Adrenal gland (tissue), 19 donors: ENCODE measurements at places on chromosomes 11 and 22. TPM values are rescaled to one million over a fixed set of nuclear protein-coding genes. Genes with fewer than 3 reads are reported as not detected.

TRPC6 gene
- 0.26 TPM for polyA plus RNA-seq

MAP6 gene
- polyA plus RNA-seq: 33.1 TPM

LRRC10B gene
- 0.97 TPM for polyA plus RNA-seq

ARFGAP2 gene
- 92.6 TPM for polyA plus RNA-seq

RIC3 gene
- 36.5 TPM for polyA plus RNA-seq

SULT4A1 gene
- polyA plus RNA-seq: 3.9 TPM

SCGB1D2 gene
- 5.8 TPM for polyA plus RNA-seq

HBB gene
- 23.8 TPM for polyA plus RNA-seq

GRCh38 chr22:49230194-49230577 is 597.5 kb downstream of the BRD1 start:
- no peaks in the 10 kb centered on the region for H3K27me3 ChIP-seq
- no peak for DNase-seq
- H3K4me3 ChIP-seq: no peak overlapping the region
- H3K4me1 ChIP-seq: no peaks in the 10 kb centered on the region
- no peak overlapping the region for H3K27ac ChIP-seq

- peaks cover 7% of the 10 kb centered on the region for H3K36me3 ChIP-seq
- no peak overlapping the region for H3K4me3 ChIP-seq
- DNase-seq: no peak
- H3K27me3 ChIP-seq: no peaks in the 10 kb centered on the region
These were observed 23.8 kb downstream of the YDJC start for GRCh38 chr22:21605887-21606564.

- no peak overlapping the region for H3K27ac ChIP-seq
- H3K27me3 ChIP-seq: no peaks in the 10 kb centered on the region
- no peak for DNase-seq
- H3K36me3 ChIP-seq: no peaks in the 10 kb centered on the region
- peaks cover 47% of the 10 kb centered on the region for H3K4me1 ChIP-seq
These were observed 87.2 kb downstream of the RELT start for GRCh38 chr11:73463359-73463758.

GRCh38 chr11:60950933-60951605 is 907 bp downstream of the SLC15A3 start:
- H3K36me3 ChIP-seq: no peaks in the 10 kb centered on the region
- H3K27ac ChIP-seq: no peak overlapping the region
- DNase-seq: no peak
- peaks cover 4% of the 10 kb centered on the region for H3K27me3 ChIP-seq

DNA sequence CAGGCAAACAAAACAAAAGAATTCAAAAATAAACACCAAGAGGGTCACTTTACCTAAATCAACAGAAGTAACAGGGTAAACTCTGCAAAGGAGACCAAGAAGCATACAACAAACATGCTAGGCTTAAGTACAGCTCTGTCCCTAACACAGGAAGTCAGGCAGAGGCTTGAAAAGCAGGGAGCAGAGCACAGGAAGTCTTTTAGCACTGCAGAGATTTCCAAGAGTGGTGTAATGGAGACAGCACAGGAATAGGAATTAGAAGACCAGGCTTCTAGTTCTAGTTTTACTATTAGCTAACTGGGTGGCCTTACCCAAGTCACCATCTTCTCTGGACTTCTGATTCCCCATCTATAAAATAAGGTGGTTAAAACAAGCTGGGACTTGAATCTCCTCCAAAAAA is 1.9 kb downstream of the RBFOX2 start:
- H3K27me3 ChIP-seq: no peaks in the 10 kb centered on the region
- peaks cover 15% of the 10 kb centered on the region for H3K4me1 ChIP-seq
- DNase-seq: no peak

DNA sequence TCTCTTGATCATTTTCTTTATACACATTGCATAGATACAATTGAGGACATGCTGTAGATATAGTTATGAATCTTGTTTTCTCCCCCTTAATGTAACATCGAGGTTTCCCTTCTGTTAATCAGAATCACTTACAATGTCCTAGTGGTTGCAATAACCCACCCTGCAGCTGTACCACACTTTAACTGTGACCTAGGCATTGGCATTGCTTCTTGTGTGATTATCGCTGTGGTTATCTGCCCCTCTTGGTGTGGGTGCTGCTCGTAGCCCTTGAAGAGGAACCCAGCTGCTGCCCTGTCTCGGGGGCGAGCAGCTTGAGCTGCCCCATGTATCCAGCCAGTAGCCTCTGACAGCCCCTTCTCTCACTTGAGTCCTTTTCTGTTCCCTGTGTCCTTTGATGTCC is 1.5 kb downstream of the DGAT2 start:
- peaks cover 14% of the 10 kb centered on the region for H3K4me1 ChIP-seq
- H3K27ac ChIP-seq: no peak overlapping the region
- no peaks in the 10 kb centered on the region for H3K27me3 ChIP-seq
- no peaks in the 10 kb centered on the region for H3K36me3 ChIP-seq
- DNase-seq: no peak

DNA sequence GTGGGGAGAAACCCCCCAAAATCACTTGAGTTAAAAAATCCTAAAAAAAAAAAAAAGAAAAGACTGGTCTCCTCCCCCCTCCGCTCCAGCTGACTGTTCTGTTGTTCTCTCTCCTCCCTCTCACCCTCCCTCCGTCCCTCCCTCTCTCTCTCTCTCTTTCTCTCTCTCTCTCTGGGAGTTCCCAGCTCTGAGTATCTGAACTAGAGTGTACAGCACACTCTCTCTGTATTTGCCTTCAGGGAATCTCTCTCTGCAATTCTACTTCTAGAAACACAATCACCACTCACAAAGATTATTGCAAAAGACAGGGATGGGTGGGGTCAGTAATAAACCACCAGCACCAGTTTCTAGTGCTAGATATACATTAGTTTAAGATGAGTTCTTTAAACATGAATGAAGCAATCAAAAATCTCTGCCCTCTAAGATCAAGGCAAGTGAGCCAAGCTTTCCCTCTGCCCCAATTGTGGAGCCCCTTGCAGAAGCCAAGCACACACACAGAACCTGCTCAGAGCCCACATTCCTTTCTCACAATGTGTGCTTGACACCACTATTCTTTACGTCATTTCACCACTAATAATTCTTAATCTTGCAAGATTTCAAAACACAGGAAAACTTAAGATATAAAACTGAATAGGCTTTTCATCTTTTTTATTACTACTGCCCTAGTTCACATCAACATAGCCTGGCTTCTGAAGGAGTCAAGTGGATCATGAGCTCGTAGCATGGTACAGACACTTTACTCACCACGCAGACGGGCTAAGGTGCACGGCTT is 133.5 kb downstream of the RBFOX2 start:
- no peaks in the 10 kb centered on the region for H3K36me3 ChIP-seq
- H3K27me3 ChIP-seq: no peaks in the 10 kb centered on the region
- DNase-seq: peak; percentile 58
- no peak overlapping the region for H3K4me3 ChIP-seq
- no peak overlapping the region for H3K27ac ChIP-seq
- H3K4me1 ChIP-seq: peaks cover 7% of the 10 kb centered on the region

DNA sequence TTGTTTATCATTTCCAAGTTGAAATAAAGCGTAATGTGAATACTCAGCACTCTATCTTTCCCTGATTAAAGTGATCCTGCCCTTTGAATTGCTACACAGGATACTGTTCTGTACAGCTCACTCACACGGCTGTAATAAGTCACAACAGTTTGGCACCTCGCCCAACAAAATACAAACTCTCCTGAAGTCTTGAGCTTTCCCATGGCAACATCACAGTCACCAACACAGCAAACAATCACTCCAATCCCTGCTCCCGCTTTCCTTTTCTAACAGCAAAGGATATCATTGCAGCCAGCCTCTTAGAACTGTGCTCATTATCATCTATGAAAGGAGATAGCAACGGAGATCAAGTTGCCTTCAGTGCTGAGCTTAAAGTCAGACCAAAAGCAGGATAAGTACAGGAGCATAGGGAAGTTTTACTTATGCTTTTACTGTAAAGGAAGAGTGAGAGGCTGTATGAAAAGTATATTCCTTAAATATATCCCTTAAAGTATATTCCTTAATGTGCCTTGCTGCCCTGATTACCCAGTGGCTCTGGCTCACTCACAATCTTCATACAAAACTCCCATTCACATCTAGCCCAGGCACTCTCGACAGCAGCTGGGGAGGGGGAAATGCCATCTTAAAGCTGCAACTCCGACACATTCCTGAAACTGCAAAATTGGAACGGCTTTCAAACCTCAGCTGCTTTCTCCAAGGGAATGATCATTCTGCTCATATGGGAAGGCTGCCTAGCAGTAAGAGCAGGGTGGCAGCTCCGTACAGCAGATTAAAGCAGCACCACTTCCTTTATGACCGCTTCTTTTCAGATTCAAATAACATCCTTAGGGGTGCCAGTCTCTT is 35.8 kb downstream of the MAML2 start:
- H3K27me3 ChIP-seq: no peaks in the 10 kb centered on the region
- H3K4me3 ChIP-seq: no peak overlapping the region
- peaks cover 27% of the 10 kb centered on the region for H3K4me1 ChIP-seq
- H3K36me3 ChIP-seq: no peaks in the 10 kb centered on the region

DNA sequence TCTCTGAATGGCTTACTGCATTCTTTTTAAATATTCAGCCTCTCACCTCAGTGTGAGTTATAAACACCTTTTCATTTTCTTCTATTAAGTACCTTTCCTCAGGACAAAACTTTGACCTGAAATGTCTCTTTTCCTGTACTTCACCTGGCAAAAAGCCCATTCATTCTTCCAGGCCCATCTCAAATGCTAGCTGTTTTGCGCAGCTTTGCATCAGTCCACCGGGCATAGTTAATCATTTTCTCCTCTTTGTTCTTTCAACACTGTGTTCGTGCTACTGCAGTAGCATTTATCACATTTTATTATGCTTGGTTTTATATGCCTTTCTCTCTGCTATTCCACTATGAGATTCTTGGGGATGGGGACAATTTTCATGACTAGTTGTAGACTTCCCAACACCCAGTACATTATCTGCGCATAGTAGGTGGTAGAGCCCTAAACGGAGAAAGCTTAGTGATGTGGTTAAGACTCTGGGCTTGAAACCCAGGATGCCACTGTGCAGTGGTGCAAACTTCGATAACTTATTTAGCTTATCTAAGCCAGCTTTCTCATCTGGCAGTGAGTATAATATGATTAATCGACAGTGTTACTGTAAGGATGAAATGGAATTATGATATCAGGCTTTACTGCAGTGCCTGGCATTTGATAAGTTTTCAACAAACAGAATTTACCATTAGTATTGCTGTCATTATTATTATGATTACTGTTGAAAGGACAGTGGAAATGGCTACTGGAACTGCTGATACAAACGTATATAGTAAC is 695.7 kb downstream of the NELL1 start:
- no peak overlapping the region for H3K27ac ChIP-seq
- H3K4me3 ChIP-seq: no peak overlapping the region
- H3K36me3 ChIP-seq: no peaks in the 10 kb centered on the region
- no peaks in the 10 kb centered on the region for H3K4me1 ChIP-seq
- H3K27me3 ChIP-seq: no peaks in the 10 kb centered on the region

- no peaks in the 10 kb centered on the region for H3K4me1 ChIP-seq
- DNase-seq: no peak
- no peaks in the 10 kb centered on the region for H3K36me3 ChIP-seq
- H3K27me3 ChIP-seq: no peaks in the 10 kb centered on the region
These were observed 78.4 kb downstream of the C2CD3 start for GRCh38 chr11:74092425-74092824.

GRCh38 chr11:126830216-126830806 is 170.3 kb downstream of the KIRREL3 start:
- no peak overlapping the region for H3K4me3 ChIP-seq
- no peak for DNase-seq
- H3K36me3 ChIP-seq: no peaks in the 10 kb centered on the region
- no peaks in the 10 kb centered on the region for H3K4me1 ChIP-seq

DNA sequence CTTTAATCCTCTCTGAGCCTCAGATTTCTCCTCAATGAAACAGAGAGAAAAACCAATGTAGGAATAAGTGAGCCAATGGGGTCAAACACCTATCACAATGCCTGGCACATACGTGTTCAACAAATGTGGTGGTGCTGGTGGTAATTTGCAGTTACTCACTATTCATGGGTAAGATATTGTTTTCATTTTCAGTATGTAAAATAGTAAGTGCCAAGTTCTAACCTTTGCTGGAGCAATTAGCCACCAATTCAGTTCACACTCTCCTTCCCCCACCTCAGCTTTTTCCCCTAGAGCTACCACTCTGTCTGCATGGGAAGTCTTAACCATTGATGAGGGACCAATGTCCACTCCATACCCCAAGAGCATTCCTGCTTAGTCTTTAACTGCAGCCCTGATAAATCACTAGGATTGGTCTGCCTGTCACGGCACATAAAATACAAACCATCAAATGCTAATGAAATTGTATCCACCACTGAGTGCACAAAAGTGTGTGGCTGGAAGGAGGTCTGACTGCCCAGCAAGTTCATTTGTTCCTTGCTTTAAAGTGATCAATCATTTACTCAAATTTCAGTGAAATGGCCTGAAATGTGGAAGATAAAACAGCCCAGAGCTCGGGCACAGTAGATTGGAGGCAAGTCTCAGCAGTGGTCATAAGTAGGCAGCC is 187.4 kb upstream of the API5 start:
- H3K27ac ChIP-seq: no peak overlapping the region
- H3K4me3 ChIP-seq: no peak overlapping the region
- H3K27me3 ChIP-seq: no peaks in the 10 kb centered on the region
- H3K4me1 ChIP-seq: no peaks in the 10 kb centered on the region

DNA sequence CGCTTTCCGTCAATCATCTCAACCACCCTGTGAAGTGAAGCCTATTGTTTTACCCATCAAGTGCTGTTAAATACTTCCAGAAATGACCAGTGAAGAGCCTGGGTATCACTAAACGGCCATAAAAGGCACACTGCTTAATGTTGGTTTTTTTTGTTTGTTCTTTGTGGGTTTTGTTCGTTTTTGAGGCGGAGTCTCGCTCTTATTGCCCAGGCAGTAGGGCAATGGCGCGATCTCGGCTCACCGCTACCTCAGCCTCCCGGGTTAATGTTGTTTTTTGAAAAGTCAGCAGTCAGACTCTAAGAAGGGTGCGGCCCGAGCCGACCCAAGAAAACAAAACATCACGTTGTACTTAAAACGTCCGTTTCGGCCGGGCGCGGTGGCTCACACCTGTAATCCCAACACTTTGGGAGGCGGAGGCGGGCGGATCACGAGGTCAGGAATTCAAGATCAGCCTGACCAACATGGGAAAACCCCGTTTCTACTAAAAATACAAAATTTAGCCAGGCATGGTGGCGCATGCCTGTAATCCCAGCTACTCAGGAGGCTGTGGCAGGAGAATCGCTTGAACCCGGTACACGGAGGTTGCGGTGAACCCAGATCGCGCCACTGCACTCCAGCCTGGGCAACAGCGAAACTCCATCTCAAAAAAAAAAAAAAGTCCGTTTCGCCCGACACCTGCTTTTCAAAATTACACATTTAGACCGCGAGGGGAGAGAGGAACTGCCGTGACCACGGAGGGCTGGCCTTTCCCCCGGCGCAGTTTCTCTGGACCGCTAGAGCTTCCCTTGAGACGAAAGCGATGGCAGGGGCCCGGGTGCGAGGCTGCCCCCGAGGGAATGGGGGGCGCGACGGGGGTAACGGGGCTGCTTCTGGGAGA is 714 bp downstream of the CD59 start:
- no peak for DNase-seq
- H3K36me3 ChIP-seq: no peaks in the 10 kb centered on the region
- H3K4me3 ChIP-seq: peak overlapping the region; percentile 81
- H3K27me3 ChIP-seq: no peaks in the 10 kb centered on the region
- peak overlapping the region; percentile 83 for H3K27ac ChIP-seq
